Fibroblast of skin of left quadriceps (primary cell): ENCODE measurements at places on chromosomes 5 and 9.

GRCh38 chr5:14872070-14872989, 752 bp upstream of the ANKH start:
- no peak for DNase-seq

DNA sequence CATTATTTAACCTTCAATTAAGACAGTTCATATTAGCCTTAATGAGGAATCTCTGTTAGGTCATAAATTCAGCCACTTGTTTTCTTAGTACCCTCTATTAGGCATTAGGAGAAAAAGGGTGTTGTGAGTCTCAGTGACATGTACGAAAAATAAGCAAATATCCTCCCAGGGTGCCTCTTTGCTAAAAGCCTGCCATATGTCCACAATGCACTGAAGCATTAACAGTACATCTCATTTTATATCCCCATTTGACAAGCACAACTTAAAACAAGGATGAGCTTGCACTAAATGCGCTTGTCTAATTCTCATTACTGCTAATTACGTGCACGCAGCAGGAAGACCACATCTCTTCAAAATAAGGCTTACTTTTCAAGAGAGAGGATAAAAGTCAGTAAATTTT, 48.4 kb upstream of the SRFBP1 start:
- DNase-seq = no peak

GRCh38 chr5:79225026-79225425, 10.9 kb upstream of the JMY start:
- no peak for DNase-seq

DNA sequence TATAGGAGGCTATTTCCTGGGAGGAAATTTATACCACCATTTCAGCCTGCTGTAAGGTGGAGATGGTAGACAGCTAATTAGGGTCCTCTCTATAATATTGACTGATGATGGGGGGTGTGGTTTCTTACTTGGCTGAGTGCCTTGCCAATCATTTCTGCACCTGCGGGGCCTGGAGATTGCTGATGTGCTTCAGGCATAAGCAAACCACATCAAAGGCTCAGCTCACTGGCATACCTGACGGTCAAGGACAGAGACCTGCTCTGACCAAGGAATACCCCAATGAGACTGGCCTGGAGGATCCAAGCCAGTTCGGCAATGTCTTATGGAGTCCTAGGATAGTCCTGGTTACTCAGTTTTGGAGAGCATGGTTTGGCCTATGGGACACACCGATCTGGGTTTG, 29.5 kb downstream of the ANKH start:
- no peak for DNase-seq

DNA sequence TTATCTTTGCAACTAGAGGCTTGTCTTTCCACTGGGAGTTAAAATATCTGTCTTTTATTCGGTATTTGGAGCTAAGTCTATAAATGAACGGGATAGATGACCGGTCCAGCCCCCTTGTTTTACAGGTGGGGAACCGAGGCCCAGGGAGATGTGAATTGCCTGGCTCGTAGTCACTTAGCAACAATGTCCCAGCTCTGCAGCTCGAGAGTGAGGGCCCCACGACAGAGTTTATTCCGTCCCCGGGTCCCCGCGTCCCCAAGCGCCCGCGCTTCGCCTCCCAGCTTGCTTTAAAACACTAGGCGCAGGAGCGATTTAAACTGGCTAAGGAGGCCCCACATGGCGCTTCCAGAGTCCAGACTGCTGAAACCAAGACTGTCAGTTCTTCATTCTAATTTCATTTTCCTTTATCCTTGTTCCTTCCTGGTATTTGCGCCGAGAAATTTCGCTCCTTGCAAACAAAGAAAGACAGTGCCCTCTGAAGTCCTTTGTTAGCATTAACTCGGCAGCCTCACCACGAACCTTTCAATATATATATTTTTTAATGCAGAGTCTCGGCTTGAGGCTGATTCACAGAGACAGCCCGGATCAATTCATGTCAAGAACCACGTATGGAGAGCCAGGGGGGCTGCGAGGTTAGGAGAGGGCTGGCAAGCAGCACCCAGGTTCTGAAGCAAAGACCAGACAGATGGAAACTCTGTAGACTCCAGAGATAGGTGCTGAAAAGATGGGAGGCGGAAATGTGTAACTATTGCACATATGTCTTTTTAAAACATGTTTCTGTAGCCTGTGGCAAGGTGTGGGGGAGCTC, 1.4 kb upstream of the ENC1 start:
- peak; percentile 75 for DNase-seq

DNA sequence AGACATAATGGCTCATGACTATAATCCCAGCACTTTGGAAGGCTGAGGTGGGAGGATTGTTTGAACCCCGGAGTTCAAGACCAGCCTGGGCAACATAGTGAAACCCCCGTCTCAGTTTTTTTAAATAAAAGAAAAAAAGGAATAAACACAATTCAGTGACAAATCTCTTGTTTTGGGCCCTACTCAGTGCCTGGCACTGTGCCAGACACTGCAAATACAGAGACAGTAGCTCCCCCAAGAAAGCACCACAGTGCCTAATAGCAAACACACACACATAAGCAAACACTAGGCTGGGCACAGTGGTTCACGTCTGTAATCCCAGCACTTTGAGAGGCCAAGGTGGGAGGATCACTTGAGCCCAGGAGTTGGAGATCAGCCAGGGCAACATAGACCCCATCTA, 49.7 kb upstream of the GRHPR start:
- no peak for DNase-seq

DNA sequence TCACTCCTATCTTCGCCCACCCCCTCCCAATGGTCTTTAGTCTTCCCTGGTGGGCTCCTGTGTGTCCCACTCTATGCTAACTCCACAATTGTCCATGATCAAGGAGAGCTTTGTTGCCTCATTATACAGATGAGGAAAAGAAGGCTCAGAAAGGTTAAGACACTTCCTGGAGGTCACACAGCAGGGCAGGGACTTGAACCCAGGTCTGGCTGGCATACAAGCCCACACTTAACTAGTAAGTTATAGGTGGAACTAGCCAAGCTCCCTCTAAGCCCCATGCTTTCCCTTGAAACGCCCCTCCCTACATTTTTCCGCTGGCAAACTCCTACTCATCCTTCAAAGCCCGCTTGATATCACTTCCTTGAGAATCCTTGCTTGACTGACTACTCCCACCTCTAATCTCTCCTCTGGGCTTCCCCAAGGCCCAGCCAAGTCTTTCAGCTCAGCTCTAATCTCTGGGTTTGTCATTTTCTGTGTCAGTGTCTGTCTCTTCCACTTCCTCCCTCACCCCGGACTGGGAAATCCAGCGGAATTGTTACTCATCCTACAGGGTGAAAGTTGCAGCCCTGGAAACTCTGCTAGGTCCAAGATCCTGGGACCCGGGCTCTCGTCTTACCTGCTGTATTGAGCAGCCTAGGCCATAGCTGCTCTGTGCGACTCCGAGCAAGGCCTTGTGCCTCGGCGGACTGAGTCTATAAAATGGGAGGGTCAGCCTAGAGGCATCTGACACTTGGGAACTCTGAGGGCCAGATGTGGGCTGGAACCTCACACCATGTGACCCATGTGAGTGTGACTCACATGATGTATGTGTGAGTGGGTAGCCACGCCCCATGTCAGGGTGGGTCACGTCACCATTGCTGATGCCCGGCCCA, 144.5 kb downstream of the GAPVD1 start:
- no peak for DNase-seq

GRCh38 chr5:150059623-150060022, 26.7 kb downstream of the CSF1R start:
- no peak for DNase-seq

DNA sequence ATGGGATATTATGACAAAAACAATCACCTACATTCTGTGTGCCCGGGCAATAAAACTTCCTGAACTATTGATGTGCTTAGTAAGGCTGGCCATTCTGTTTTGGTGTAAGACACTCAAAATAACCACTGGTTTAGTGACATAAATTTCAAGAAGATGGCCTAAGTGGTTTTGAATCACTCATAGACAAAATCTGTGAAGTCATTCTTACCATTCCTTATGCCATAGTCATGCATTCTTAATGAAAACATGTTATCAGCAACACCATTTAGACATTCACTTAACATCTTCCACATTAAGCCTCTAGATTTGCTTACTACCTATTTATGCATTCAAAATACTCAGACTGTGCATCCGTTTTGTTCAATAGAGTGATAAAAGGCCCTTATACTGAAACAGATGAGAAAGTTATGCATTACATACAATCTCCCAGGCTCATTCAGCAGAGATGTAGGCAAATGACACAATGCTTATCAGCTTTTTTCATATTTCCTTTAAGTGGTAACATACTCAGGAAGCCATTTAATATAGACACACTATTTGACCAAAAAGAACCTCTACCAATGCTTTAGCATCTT, 848.8 kb upstream of the DMAC1 start:
- DNase-seq = peak; percentile 50
